ENCODE measurements at places on chromosomes 3 and 15. TPM values are rescaled to one million over a fixed set of nuclear protein-coding genes. Genes with fewer than 3 reads are reported as not detected.

The TPRG1 gene
- polyA plus RNA-seq, result 0.65 TPM

The EOGT gene
- polyA plus RNA-seq, result 8.4 TPM

- no peak for DNase-seq
Observed at GRCh38 chr3:158668506-158668905, 3.9 kb downstream of the LXN start.

GRCh38 chr15:39171944-39172368 lies 408.9 kb upstream of the THBS1 start:
- peak; percentile 81 for DNase-seq
